ENCODE measurements at places on chromosomes 6 and 20.

DNA sequence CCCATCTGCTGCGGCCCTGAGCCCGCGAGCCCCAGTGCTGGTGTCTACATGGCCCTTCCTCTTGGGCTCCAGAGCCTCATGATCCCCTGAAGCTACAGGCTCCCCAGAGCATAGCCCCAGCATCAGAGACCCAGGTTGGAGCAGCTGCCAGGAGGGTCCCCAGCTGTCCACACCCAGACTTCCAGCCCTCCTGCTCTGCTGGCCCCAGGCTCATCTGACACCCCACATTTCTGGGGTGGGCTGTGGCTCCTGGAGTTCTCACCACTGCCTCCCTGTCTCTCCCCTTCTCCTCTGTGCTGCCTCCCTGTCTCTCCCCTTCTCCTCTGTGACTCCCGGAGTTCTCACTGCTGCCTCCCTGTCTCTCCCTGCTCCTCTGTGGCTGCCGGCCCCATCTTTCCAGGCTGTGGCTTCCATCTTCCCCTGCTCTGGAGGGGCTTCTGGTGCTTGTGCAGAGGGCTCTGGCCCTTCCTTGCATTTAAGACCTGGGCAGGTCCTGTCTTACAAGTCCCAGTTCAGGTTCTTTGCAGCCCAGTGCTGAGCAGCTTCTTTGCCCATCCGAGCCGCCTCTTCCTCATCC is 108.1 kb downstream of the ERMARD start:
- no peak for DNase-seq

DNA sequence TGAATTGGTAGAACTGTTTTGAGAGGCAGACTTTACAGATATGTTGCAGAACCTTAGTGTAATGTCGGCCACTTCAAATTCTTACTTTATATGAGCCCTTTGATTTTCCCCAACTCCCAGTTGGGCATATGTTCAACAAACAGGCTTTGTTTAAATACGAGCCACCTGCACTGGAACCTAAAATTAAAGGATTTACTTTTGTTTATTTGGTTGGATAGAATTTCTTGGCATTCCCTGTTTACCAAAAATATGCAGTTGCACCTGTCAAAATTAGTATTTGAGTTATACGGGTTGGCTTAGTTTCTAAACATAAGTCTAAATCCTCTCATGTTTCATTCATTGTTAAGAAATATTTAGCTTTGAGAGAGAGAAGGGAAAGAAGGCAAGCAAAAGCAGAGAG is 2.4 kb upstream of the GLYATL3 start:
- no peak for DNase-seq

- no peak for DNase-seq
Measured at GRCh38 chr6:10882657-10883171, 873 bp upstream of the GCM2 start.

GRCh38 chr20:48771542-48771941 is 56.3 kb downstream of the PREX1 start:
- DNase-seq: no peak

- DNase-seq: no peak
Measured at GRCh38 chr20:60257671-60258070, 299.4 kb downstream of the CDH26 start.

GRCh38 chr6:13593103-13593502 is 18.7 kb downstream of the SIRT5 start:
- no peak for DNase-seq

GRCh38 chr6:52284131-52284459 is 447 bp downstream of the MCM3 start:
- DNase-seq: no peak

- DNase-seq: no peak
Measured at GRCh38 chr6:12525276-12525675, 191.3 kb upstream of the PHACTR1 start.

DNA sequence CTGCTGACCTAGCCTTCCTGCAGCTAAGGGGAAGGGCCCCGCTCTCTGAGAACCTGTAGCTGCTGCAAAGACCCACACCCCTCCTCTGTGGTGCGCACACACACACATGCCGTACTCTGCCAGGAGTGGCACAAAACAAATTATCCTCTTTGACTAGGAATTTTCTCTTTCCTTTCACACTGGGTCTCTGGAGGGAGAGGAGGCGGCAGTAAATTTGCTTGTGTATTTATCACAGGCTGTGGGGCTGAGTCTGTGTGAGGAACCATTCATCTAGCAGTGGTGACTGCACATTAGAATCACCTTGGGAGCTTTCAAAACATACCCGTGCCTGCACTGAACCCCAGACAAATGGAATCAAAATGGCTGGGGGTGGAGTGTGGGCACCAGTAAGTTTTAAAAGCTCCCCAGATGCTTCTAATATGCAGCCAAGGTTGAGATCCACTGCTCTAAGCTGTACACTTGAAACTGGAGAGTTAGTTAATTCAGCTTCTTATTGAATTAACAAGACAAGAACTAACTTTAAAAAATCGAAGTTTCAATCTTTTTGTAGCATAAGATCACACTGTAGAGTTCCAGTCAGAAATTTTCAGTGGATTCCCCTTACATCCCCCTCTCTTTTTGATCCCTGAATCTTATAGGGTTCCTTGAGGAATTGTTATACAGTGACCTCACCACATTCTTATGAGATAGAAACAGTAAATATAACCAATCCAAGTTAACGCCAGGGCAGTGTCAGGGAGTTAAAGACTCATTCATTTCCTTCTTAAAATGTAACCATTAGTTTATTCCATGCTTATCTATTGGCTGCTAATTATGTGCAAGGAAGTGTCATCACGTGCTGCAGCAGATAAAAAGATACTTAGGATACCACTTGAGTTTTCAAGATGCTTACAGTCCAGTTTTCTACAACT is 29.8 kb upstream of the GMDS start:
- no peak for DNase-seq

GRCh38 chr6:34390531-34391472 is 1.7 kb downstream of the NUDT3 start:
- DNase-seq: no peak

DNA sequence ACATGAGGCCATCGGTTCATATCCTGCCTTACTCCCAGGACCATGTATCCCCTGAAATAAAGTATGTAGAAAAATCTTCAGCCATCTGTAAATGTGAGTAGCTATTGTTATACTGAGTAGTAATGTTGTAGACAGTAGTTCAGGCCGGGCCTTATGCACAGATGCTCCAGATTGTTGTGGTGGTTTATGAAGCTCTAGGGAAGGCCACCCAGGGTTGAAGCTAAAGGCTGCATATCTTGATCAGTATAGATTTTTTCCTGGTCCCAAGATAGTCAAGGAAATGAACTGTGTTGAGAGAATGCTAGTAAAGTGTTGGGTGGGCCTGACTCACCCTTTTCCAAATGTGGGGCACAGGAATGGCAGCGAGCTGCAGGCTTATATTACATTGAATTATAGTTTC is 81.4 kb downstream of the FNDC1 start:
- no peak for DNase-seq

DNA sequence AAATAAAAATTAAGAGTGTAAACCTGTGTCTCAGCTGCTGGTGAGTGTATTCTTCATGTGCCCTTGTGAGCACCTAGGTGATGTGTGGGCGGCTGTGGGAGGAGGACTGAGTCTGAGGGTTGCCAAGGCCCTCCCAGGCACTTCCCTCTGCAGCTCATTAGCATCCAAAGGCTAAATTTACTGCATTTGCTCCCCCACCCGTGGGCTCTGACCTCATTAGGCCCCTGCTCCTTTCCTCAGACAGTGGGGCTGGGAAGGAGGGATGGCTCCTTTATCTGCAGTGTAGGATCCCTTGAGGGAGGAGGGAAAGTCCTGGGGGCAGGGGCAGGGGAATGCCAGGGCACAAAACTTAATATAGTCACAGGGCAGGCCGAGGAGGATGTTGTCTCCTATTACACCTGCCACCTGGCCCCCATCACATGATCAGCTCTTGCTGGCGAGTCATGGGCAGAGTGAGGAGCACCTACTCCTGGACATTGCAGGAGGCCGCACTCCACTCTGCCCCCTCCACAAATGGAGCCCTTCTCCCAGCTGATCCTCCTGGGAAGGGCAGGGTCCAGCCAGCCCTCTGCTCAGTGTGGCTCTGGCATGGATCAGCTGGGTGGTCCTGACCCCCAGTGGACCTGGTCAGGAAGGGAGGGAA is 133.2 kb downstream of the MRPL14 start:
- no peak for DNase-seq

GRCh38 chr6:128172081-128172480 is 271.2 kb upstream of the THEMIS start:
- DNase-seq: no peak

DNA sequence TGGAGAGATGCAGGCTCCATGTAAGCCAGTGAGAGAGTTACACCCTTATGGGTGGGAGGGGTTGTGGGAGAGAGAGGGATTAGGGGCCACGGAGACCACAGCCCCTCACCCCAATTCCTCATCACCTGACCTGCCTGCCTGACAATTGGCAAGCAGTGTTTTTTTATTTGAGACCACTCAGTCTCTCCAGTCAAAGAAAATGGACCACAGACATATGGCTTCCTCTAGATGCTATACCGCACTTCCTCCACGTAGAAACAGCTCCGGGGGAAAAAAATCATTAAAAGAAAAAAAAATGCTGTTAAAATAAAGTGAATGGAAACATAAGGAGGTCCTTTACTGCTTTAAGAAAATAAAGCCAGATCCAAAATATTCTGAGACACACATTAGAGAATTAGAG is 152.7 kb downstream of the MYLK4 start:
- DNase-seq: no peak

- no peak for DNase-seq
Measured at GRCh38 chr6:37347177-37347576, 6.6 kb upstream of the RNF8 start.

GRCh38 chr6:7819431-7820015 is 91.1 kb downstream of the TXNDC5 start:
- no peak for DNase-seq

GRCh38 chr20:37421060-37421905 is 75.3 kb downstream of the SRC start:
- DNase-seq: no peak

GRCh38 chr6:145315982-145316600 is 419.2 kb downstream of the EPM2A start:
- DNase-seq: no peak

DNA sequence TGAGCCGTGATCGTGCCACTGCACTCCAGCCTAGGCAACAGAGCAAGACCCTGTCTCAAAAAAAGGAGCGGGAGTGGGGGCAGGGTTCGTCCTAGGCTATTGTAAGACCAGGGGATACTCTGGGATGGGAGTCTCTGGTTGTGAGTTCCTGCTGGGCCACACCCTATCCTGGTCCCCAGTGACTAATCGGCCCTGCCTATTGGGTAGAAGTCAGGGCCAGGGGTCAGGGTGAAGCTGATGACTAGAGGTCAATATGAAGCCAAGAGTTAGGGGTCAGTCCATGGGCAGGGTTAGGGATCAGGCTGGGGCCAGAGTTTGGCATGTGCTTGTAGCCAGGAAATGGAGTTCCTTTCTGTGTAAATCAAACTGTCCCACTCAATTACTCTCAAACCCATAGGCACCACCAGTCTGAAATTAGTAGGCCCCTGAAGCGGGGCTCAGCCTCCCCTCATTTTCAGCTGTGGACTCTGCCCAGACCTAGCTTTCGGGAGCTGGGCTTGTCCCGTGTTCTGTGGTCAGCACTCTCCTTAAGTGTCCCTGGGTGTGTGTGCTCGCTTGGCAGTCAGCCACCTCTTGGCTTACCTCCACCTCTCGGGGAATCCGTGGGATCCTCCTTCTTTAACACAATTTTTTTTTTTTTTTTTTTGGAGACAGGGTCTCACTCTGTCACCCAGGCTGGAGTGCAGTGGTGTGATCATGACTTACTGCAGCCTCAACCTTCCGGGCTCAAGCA is 1.8 kb downstream of the HSPA12B start:
- DNase-seq: no peak

DNA sequence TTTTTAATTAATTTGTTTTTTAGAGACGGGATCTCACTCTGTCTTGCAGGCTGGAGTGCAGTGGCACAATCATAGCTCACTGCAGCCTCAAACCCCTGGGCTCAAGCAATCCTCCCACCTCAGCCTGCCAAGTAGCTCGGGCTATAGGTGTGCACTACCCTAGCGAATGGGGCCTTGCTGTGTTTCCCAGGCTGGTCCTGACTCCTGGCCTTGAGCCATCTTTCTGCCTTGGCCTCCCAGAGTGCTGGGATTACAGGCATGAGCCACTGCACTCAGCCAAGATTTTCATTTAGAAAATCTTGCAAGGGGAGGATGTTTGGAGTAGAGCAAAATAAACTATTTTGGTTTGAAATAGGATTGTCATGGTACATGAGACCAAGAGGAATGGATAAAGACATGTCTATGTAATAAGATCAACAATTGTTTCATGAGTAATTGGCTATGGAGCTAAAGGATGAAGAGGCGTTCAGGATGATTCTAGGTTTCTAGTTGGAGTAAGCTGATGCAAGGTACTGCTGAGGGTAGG is 237.8 kb downstream of the UST start:
- DNase-seq: no peak

DNA sequence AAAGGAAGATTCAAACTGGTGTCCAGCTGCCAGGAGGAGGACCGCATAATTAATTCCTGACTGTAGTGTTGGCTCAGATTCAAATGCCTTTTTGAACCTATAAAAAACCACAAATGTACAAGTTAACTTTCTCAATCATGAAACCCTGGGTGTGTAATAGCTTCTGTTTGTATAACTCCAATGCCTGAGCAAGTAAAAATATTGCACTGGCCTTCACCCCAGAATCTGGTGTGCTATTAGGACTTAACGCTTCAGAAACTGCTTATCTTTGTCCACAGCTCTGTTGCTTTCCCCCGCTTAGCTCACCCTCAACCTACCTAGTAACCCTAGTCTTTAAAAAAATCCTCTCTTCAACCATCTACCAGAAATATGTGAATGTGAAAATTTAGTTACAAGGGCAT is 119.1 kb upstream of the MAP7 start:
- DNase-seq: no peak

DNA sequence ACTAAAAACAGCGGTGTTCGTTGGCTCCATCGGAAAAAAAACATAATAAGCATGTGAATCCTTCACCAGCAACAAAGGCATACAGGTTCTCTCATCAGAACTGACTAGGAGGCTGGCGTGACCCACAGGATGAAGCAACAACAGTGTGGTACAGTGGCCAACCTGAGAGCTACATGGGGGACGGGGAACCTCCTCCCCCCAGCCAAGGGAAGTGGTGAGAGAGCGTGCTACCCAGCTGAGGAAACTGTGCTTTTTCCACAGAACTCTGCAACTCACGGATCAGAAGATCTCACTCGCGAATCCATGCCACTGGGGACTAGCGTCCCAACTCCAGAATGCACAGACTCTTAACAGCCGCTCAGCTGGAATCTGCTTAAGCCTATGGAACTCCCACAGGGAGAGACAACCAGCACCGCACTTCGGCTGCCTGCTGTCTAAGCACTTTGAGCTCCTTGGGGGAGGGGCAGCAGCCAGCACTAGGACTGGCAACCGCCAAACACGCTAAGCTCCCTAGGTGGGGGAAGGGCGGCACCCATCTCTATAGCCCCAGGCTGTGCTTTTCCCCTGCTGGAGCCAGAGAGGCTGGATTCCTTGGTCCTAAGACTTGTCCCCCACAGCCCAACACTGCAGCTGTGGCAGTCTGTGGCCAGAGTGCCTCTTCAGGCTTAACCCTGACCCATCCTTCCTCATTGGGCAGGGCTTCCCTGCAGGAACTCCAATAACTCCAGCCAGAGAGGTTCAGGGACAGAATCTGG is 538.3 kb upstream of the BTBD3 start:
- no peak for DNase-seq

GRCh38 chr6:163708466-163708865 is 293.9 kb downstream of the QKI start:
- DNase-seq: no peak

Measured in dorsolateral prefrontal cortex (tissue), 122 donors.